ENCODE measurements at places on chromosomes 6 and 20.

DNA sequence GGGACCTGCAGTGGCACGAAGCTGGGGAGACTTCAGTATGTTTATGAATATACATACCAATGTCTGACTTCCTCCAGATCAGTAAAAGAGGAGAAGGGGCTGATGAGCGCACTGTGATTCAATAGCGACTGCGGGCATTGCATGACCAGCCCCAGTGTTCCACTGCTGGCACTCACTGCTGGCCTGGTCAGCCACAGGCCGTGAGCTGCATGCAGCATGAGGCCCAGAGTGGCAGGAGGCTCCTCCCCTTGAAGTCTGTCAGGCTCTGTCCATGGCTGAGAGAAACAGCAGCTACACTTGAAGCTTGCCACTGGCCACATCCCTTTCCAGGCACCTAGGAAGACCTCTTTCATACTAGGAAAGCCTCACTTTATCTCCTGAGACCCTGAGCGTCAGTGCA lies 265.9 kb upstream of the CDYL start:
- H3K36me3 ChIP-seq, result no peaks in the 10 kb centered on the region
- H3K4me1 ChIP-seq, result no peaks in the 10 kb centered on the region
- no peak overlapping the region for H3K4me3 ChIP-seq
- no peak overlapping the region for H3K27ac ChIP-seq

DNA sequence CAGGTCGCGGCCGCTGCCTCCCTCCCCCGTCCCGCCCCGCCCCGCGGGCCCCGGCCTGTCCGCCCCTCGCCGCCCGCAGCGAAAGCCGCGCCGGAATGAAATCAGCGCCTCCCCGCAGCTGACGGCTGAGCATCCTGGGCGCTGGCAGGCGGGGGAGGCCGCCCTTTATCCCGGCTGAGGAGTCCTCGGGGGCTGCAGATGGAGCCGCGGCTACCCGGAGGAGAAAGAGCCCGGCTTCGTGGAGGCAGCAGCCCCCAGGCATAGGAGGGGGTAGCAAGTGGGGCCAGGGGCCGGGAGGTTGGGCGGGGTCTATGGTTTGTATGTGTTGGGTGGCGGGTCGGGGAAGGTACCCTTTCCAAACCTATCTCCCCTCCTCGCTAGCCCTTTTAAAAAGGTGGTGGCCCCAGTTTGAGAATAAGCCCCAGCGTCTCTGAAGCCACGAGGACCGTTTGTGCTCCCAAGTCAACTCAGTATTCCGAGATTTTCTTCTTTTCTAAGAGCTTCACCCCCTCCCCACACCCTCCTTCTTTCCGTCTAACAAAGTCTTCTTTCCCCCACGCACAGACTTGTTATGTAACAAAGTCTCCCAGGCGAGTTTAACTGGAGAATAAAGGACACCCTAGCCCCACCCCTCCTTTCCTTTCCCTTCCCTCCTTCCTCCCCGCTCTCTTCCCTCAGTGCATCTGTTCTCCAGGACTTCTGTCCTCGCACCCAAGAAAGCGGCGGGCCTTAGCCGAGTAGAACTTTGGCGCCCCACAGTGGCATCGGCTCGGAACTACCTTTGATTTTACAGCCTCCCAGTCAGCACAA lies 11.0 kb downstream of the POU3F2 start:
- H3K27ac ChIP-seq, result no peak overlapping the region
- DNase-seq, result peak; percentile 90
- no peaks in the 10 kb centered on the region for H3K36me3 ChIP-seq
- H3K27me3 ChIP-seq, result peaks cover 84% of the 10 kb centered on the region

DNA sequence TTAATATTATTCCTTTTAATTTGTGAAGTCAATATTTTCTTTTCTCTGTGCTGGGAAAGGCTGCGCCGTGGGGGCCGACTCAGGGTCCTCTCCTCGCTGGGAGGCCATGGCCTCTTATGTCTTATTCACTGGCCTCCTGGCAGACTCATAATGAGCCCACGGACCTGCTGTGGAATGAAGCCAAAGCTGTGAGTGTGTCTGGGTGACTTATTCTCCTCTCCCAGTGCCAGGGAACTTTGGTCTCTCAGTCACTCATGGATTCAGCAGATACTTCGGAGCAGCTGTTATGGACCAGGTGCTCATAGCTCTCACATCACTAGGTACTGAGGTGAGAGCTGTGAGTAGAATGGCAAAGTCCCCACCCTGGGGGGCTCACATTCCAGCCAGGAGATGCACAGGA lies 297.6 kb downstream of the CDH26 start:
- no peak for DNase-seq
- no peaks in the 10 kb centered on the region for H3K27me3 ChIP-seq
- H3K36me3 ChIP-seq, result no peaks in the 10 kb centered on the region
- no peak overlapping the region for H3K4me3 ChIP-seq
- no peak overlapping the region for H3K27ac ChIP-seq

DNA sequence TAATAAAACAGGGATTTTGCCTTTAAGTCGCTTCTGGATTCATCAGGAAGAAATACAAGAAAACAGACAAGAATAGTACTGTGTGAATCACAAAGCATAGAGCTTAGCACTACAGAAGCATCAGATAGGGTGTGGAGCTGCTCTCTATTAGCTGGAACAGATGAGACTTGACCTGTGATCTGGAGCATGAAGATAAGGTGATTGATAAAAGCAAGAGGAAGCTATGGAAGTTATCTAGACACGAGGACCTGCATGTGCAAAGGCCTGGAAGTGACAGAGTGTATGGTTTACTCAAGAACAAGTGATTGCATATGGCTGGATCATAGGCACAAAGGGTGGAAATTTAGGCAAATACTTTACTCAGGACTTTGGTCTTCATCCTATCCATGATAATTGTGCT lies 112.9 kb upstream of the MLIP start:
- no peak overlapping the region for H3K4me3 ChIP-seq
- no peak for DNase-seq
- peaks cover 4% of the 10 kb centered on the region for H3K4me1 ChIP-seq
- no peaks in the 10 kb centered on the region for H3K36me3 ChIP-seq

DNA sequence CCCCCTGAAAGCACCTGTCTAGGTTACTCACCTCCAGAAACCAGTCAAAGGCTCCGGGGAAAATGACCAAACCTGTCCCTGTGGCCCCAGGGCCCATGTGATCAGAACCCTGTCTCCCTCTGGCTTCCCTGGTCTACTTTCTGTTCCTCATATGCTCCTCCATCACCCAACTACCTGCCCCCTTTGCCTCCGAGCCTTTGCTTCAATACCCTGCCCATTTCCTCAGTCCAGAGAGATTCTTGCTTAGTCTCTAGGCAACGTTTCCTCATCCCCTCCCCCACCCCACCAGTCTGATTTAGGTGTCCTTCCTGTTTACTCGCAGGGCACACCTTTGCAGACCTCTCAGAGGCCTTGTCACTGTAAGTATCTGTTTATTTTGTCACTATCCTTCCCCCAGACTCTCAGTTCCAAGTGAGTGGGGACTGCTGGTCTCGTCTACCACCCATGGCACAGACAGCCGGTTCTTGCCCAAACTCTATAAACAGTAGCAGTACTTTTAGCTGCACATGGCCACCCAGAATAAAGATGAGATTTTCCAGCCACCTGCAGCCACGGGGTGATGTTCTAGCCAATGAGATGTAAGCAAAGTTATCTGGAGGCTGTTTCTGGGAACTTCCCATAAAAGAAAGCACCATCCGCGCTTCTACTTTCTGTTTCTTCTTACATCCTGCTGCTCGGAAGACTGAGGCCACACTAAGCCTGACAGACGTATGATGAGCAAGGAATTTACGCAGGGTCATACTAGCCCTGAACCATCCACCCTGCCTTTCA lies 13.3 kb downstream of the ELOVL5 start:
- no peak for DNase-seq
- H3K4me1 ChIP-seq, result peaks cover 27% of the 10 kb centered on the region
- H3K27me3 ChIP-seq, result no peaks in the 10 kb centered on the region

DNA sequence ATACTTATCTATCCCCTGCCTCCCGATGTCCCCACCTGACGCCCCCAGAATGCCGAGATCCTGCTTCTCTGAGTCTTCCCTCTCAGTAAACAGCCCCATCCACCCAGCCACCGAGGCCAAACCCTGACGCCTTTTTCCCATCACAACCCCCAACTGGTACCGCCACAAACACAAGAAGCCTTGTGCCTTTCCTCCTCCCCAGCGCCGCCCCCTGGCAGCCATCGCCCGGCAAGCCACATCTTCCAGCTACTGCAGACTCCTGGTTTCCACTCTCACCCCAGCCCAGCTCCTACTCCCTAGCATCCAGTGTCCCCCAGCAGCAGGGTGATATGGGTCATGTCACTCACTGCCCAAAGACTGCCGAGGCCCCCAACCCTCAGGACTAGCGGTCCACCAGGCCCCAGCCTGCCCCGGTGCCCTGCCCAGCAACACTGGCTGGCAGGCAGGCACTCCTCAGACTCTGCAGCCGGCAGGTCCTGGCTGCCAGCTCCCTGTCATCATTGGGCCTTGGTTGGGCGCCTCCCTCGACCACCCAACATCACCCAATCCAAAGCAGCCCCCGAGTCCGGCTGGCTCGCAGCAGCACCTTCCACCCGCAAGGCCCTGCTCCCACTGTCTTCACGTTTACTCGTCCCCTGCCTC lies 11.2 kb downstream of the TCFL5 start:
- H3K27ac ChIP-seq, result no peak overlapping the region
- H3K4me1 ChIP-seq, result no peaks in the 10 kb centered on the region
- no peak for DNase-seq
- no peaks in the 10 kb centered on the region for H3K27me3 ChIP-seq
- H3K4me3 ChIP-seq, result no peak overlapping the region

- no peak overlapping the region for H3K27ac ChIP-seq
- no peaks in the 10 kb centered on the region for H3K36me3 ChIP-seq
- H3K4me1 ChIP-seq, result no peaks in the 10 kb centered on the region
- H3K4me3 ChIP-seq, result no peak overlapping the region
- no peaks in the 10 kb centered on the region for H3K27me3 ChIP-seq
- no peak for DNase-seq
These were observed 186.3 kb downstream of the PLCB4 start for GRCh38 chr20:9255171-9255570.

DNA sequence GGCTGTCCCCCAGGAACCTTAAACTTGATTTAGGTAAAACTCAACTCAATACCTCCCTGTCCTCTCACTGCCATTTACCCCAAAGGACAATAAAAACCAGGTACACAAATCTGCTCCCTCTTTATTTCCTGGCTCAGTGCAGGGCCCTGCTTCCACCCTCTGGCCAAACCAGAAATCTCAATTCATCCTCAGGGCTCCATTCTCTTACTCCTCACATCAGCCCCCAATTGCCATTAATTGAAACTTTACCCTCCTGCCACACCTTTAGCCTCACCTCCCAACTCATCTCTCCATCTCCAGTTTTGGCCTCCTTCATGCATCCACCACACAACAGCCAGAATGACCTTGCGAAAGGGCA lies 10.5 kb downstream of the ZBTB2 start:
- H3K4me1 ChIP-seq, result peaks cover 4% of the 10 kb centered on the region
- DNase-seq, result no peak

- peak; percentile 83 for DNase-seq
- H3K4me1 ChIP-seq, result peaks cover 5% of the 10 kb centered on the region
- no peak overlapping the region for H3K4me3 ChIP-seq
- H3K27ac ChIP-seq, result peak overlapping the region; percentile 67
These were observed 37.8 kb downstream of the RAB44 start for GRCh38 chr6:36735110-36736071.

DNA sequence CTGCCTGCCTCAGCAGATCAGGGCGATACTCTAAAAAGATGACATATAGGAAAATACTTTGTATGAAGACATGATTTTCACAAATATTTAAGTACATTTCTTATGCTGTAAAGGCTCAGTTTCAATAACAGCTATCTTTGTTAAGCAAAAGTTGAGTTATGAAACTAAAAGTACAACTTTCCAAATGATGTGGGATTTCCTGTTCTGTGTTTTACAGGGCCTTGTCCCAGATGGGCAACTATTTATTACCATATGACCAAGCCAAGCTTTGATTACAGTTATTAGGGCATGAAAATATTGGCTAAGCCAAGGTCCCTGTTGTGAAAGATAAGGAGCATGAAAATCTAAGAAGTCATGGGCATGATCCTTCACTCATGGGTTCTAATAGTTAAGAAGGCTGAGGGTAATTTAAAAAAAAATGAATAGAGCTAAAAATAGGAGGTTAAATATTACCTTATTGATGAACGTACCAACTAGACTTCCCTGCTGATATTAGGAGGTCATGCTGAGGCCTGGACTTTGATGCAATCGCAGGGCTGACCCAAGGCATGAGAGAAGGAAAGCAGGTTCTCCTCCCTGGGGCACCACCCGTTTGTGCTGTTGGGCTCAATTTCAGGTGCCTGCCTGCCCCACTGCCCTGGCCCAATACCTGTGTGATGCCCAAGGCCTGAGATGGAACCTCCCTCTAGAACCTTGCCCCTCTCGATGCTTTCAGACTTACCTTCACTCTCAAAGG lies 294.4 kb upstream of the PRDM1 start:
- peaks cover 3% of the 10 kb centered on the region for H3K4me1 ChIP-seq
- no peak overlapping the region for H3K27ac ChIP-seq
- no peak for DNase-seq
- peaks cover 5% of the 10 kb centered on the region for H3K27me3 ChIP-seq

DNA sequence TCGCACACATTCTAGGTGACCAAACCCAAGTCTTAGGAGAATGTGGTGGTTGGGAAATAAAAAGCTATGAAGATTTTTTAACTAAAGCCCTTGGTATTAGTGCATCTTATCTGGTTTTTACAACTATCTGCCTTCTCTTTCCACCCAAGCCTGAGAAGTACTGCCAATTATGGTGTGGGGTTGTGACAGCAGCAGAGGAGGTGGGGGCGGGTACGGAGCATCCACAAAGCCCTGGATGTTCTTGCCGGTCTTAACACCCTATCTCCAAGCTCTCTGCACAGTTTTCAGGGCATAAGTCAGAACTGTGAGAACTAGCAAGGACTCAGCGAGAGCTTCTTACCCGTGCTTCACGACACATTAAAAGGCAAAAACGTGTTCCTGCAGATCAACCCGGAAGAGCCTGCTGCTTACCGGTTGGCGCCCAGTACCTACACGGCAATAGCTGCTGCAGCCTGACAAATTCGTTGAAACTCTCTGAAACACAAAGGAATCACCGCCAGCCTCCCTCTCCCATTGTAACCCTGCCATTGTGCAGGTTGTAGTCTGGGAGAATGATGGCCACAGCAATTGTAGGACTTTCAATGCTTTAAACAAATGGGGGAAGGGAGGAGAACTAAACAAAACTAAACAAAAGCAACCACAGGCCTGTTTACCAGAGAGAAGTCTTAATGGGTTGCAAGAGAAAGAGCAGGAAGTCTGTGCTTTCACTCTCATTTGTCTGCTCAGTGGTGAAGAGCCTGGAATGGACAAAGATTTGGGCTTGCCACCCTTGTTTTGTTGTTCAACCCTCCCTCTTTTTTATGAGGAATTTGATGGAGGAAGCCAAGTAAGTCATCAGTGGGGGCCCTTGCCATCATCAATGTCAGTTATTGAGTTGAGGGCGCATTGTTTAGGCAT lies 461.0 kb upstream of the JARID2 start:
- no peaks in the 10 kb centered on the region for H3K36me3 ChIP-seq
- H3K27ac ChIP-seq, result no peak overlapping the region
- no peak overlapping the region for H3K4me3 ChIP-seq
- peaks cover 26% of the 10 kb centered on the region for H3K4me1 ChIP-seq

DNA sequence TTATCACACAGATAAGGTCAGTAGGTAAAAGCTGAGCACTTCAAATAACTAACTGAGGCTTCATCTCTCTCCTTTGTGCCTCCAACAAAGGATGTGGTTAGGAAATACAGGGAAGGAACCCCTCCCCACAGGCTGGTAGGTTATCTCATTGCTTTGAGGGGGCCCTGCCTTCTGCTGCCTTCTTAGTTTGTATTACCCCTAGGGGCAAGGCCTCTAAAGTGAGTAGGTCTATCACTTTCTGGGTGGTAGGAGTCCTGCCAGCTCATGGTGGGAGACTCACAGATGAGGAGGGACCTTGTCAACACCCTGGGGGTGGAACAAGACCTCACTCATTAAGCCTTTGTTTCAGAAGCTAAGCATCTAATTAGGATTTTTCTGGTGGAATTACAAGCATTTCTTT lies 34.6 kb downstream of the EDN1 start:
- H3K4me1 ChIP-seq, result no peaks in the 10 kb centered on the region
- H3K27me3 ChIP-seq, result no peaks in the 10 kb centered on the region
- no peak for DNase-seq
- H3K4me3 ChIP-seq, result no peak overlapping the region
- H3K27ac ChIP-seq, result peak overlapping the region; percentile 77
